ENCODE measurements at places on chromosomes 2 and 18.

- DNase-seq: no peak
Measured at GRCh38 chr2:203867561-203868200, at the start of gene CTLA4. Gene CTLA4, plus strand, starts transcription at chr2:203867771. Its CDS starts 172 bp downstream, at chr2:203867943.

DNA sequence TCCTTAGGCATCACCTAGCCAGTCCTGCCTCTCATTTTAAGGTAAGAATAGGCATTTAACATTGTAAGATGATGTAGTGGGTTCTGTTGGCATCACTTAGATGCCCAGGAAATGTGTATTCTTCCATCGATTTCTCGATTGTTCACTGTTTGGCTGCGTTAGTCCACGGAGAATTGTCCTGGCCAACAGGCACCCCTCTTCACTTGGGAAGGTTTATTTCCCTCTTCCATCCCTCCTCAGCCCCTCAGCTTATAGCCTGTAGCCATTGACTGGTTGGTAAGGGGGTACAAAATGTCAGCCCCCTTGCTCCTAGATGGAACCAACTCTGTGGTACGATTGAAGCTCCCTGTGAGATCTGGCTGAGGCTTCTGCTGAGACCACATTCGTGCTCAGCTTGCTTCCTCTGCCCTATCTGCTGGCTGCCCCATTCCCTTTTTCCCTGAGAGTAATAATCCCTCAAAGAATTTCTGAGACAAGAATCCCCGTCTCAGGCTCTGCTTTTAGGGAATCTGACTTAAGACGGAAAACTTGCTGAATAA, 43.4 kb downstream of the PLEKHA3 start:
- no peak for DNase-seq

DNA sequence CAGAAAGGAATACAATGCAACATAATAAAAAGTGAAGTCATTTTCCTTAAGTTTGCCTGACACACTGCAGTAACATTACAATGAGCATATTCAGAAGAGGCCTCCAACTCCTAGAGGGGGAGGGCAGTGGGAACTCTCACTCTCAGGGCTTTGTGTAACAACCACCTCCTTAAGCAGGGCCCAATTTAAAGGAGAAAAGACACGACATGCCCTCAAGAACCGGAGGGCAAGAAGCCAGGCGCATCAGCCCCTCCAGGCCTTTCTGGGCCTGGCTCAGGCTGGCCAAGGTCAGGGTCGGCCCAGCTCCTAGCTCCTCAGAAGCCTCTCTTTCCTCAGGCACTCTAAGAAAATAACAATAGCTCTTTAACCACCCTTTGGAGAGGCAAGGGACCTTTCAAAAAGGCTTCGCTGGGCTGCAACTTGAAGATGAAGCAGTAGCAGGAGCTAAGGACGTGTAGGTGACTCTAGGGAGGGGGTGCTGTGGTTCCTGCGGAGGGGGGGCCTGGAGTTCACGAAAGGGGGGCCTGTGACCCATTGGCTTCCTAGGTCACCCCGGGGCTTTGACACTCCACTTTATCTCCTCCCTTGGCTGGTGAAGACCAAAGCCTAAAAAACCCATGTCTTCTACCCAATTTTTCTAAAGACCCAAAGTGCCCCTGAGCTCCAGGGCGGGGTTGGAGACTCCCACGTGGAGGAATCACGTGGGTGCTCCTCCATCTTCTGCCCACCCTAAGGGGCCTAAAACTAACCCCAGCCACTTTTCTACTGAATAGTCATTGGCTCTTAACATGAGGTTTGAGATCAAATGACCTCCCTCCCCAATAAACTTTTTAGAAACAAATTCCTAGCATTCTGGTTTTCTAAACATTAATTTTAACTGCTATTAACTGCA, 13.3 kb downstream of the SERTAD2 start:
- DNase-seq: no peak

- no peak for DNase-seq
Measured at GRCh38 chr2:20436716-20437470, 10.0 kb upstream of the RHOB start.

DNA sequence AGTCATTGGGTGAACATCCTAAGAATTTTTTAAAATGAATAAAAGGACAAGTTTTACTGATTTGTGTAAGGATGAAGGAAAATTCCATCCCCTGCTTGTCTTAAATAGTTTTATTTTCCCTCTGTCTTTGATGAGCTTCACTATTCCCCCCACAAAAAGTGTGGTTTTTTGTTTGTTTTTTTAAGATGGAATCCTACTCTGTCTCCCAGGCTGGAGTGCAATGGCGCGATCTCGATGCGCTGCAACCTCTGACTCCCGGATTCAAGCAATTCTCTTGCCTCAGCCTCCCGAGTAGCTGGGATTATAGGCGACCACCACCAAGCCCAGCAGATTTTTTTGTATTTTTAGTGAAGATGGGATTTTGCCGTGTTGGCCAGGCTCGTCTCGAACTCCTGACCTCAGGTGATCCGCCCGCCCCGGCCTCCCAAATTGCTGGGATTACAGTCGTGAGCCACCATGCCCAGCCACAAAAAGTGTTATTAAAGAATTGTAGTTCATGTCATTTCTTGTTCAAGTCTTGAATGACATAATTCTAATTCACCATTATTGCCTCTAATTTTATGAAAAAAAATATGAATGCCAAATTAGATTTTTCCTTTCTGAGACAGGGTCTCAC, 91.7 kb downstream of the AGPS start:
- no peak for DNase-seq

- DNase-seq: no peak
Measured at GRCh38 chr2:62208074-62208757, 12.3 kb downstream of the B3GNT2 start.

Measured in right hindlimb (tissue), 1 donor.